ENCODE measurements at places on chromosomes 3 and 15.

GRCh38 chr3:23219117-23219516 is 16.0 kb downstream of the UBE2E2 start:
- no peak for DNase-seq

DNA sequence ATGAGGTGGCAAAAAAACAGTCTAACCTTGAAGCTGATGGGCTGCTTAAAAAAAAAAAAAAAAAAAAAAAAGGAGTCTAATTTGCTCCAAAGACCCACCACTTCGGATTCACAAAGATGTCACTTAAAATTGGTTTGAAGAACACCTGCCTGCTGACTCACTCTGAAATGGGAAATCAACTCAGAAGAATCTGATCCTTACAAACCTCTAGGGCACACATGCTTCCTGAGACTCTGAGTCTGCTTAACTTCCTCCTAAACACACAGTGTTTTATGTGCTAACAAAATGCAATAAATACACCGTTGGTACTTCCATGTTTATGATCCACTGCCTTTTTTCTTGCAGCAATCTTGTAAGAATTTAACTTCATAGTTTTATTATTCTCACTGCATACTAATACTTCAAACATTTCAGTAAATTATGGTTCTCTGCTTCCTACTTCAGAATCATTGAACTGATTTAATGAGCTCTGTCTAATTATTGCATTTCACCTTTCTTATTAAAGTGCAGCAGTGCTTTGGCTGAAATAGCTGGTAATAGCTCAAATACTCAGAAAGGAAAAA is 73.0 kb upstream of the FRMD4B start:
- DNase-seq = no peak

GRCh38 chr15:38853608-38854007 is 289.0 kb upstream of the RASGRP1 start:
- no peak for DNase-seq

- DNase-seq = no peak
These were observed 6.0 kb downstream of the ONECUT1 start for GRCh38 chr15:52783929-52784798.

DNA sequence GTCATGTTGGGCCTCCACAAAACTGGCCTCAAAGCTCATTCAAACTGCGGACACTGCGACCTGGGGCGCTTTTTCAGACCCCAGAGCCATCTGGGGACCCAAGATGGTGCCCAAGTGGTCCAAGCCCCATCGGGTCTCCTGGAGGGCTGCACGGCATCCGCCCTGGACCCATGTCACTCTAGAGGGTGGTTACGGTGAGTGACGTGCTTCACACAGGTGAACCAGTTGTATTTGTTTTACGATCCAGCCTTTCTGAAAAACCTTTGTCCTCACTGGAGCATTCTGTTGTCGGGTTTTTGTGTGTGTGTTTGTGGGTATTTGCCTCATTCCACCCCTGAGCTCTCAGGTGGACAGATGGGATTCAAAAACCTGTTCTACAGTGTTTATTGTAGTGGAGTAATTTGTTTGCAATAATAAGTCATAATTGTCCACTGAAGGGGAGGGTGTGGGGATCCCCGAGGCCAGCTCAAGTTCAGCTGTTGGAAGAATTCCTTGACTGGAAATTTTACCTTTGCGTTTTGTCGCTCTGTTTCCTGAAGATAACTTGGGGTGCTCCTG is 1.9 kb downstream of the SLC51A start:
- no peak for DNase-seq

- no peak for DNase-seq
These were observed 66.5 kb downstream of the IGSF11 start for GRCh38 chr3:118968111-118968510.

- no peak for DNase-seq
These were observed 68.4 kb upstream of the MFGE8 start for GRCh38 chr15:88981244-88982215.
